ENCODE measurements at places on chromosomes 7 and 10. TPM values are rescaled to one million over a fixed set of nuclear protein-coding genes. Genes with fewer than 3 reads are reported as not detected.

Gene ZNF32
- polyA plus RNA-seq: 65.8 TPM

Gene MALSU1
- polyA plus RNA-seq: 54.0 TPM

DNA sequence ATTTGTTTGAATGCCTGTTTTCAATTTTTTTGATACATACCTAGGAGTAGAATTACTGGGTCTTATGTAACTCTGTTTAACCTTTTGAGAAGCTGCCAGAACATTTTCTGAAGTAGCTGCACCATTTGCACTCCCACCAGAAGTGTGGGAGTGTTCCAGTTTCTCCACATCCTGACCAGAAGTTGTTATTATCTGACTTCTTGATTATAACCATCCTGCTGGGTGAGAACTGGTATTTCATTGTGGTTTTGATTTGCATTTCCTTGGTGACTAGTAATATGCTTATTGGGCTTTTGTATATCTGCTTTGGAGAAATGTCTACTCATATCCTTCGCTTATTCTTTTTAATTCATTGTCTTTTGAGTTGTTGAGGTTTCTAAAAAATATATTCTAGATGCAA, 117.2 kb upstream of the GLCCI1 start:
- no peak for DNase-seq

GRCh38 chr7:139600306-139600705, 76.8 kb downstream of the CLEC2L start:
- DNase-seq: no peak

DNA sequence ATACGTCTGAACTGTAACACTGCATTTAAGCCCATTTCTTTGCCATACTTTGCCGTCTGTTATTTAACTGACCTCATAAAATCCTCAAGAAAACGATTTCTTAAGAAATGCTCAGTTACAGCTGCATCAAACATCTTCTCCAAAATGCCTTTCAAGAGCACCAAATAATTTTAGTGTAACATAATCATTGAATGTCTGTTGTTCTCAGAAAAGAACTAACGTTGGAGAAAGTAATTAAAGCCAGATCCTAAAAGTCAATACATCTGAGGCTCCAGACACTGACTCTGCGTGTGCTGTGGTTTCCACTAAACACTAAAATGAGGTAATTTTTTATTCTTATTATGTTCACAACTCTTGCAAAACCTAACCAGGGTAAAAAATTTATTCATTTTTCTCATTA, 63.7 kb upstream of the LRRC17 start:
- no peak for DNase-seq
